Activated T-cell treated with anti-CD3 and anti-CD28 coated beads for 48 hours (primary cell): ENCODE measurements at places on chromosomes 7 and 10.
A peak's percentile ranks its signal among the peaks of the same experiment; 100 is the strongest.

DNA sequence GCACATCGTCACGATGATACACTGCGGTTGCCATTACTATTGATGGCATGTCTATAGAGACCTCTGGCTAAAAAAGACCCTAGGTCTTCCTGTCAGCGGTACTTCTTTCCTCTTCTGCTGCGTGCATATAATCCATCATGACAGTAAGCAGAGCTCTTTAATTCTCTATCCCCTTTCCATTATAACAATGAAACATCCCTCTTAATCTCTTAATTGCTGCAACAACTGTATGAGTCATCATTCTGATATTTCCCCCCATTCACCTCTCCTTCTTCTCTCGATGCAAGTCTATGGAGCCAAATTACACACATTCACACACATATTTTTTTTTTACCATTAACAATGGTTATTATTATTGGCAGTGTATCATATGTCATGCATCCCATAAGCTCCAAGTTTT lies 45.2 kb upstream of the AKR1E2 start:
- DNase-seq, result no peak

DNA sequence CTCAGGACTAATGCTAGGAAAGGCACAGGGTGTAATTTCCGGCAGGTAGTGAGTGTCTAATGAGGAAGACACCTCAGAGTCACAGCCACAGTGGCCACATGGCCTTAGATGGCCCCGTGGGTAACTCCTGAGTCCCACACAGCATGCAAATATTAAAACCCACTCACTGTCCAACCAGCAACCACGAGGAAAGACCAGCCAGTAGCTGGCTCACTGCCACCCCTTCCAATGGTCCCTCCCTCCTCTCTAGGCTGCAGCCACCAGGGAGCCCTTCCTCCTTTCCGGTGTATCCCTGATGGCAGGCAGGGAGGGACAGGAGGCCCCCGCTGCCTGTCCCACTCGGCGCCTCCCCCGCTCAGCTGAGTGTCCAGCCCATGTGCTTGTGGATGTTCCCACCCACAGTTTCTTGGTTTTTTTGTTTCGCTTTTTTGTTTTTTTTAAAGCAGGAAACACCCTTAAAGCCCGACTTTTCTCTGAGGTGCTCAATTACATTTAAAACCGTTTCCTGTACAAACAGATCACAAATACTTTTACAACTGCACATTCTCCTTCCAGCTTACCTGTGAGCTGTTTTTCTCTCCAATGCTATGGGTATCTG lies 9.2 kb downstream of the BNIP3 start:
- no peak for DNase-seq

DNA sequence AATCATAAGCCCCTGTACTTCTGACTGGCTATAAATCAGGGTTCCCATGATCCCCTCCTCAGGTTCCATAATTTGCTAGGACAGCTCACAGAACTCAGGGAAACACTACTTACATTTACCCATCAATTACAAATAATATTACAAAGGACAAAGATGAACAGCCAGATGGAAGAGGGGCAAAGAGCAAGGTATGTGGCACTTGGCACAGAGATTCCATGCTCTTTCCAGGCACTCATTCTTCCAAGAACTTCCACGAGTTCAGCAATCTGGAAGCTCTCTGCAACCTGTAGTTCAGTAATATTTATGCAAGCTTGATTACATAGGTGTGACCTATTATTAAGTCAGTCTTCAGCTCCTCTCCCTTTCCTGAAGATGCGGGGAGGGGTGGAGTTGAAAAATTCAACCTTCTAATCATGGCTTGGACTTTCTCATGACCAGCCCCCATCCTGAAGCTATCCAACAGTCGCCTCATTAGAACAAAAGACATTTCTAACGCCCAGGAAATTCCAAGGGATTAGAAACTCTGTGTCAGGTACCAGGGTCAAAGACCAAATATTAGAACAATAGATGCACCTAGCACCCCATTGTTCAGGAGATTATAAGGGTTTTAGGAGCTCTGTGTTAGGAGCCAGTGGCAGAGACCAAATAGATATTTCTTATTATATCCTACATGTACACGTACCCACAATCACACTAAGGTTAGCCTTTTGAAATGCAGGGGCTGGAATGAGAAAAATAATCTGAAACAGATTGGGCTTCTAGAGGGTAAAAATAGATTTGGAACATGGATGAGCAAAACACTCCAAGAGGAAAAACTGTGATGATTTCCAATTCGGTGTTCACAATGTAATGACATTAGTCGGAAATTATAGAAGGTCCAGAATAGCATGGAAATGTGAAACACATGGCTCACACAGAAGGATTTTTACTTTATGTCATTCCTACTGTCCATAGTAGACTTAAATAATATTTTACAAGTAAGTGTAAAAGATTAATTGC lies 7.0 kb downstream of the ANKMY2 start:
- no peak for DNase-seq

- DNase-seq, result no peak
Measured at GRCh38 chr7:97372882-97373281, 255.4 kb downstream of the SDHAF3 start.

GRCh38 chr10:86965986-86966654 lies 2.2 kb upstream of the ADIRF start:
- no peak for DNase-seq

DNA sequence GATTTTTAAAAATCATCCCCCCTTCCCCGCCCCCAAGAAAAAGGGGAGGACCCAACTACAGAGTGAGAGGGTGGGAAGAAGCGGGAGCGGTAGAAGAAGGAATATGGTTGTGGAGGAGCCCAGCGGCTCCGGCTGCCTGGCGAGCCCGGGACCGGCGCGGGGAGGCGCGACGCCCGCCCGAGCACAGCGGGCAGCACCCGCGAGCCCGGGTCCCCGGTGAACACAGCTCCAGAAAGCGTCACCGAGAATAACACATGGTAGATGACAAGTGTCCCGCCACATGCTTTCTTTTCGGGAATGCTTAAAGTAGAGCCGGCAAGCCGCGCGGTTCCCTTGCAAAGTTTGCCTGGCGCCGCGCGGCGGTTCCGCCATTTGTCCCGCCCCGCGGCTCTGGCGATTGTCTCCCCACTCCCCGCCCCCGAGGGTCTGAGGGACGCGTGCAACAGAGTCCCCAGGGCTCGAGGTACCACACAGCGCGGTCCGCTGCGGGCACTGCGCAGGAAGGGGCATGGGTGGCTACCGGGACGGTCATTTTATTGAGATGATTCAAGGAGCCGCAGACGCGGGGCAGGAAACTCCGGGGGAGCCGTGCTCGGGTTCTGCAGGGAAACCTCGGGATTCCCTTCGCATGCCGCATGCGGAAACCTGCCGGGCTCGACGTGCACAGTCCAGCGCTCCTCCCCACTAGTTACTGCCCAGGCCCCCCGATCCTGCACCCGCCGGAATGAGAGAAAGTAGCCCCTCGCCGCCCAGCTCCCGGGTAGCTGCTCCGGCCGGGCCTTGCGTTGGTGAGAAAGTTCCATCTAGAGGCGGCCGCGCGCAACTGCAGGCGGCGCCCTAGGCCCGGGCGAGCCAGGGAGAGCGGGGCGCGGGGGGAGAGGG lies 781 bp upstream of the GRM8 start:
- DNase-seq, result peak; percentile 47

DNA sequence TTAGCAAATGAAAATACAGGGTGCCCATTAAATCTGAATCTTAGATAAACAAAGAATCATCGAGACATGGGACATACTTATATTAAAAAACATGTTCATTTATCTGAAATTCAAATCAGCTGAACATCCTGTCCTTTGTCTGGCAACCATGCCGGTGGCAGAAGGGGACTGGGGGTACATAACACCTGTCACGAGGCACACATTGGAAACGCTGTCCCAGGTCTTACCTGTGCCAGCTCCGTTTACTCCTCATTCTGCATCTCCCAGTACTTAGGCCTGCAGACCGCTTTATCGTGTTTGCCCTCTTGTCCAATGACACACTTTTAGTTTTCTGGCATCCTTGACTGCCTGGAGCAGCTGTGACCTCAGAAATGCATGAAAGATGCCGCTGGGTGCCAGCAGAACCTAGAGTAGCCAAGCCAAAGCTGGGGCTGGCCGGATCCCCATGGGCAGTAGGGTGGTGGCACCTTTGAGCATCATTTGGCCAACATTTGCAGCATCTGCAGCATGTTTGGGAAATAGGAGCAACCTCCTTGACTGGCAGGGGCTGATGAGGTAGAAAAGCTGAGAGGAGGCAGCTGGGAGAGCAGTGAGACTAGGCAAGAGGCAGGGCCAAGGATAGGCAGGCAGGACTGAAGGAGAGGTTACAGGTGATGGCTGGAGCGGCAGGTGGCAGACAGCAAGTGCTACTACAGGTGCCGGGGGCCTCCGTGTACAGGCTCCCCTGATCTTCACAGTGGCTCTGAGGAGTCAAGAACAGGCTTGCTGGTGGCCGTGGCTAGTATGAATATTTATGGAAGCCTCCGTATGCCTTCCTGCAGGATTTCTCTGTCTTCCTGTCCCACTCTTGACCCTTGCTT lies 62.3 kb upstream of the BTBD16 start:
- no peak for DNase-seq

DNA sequence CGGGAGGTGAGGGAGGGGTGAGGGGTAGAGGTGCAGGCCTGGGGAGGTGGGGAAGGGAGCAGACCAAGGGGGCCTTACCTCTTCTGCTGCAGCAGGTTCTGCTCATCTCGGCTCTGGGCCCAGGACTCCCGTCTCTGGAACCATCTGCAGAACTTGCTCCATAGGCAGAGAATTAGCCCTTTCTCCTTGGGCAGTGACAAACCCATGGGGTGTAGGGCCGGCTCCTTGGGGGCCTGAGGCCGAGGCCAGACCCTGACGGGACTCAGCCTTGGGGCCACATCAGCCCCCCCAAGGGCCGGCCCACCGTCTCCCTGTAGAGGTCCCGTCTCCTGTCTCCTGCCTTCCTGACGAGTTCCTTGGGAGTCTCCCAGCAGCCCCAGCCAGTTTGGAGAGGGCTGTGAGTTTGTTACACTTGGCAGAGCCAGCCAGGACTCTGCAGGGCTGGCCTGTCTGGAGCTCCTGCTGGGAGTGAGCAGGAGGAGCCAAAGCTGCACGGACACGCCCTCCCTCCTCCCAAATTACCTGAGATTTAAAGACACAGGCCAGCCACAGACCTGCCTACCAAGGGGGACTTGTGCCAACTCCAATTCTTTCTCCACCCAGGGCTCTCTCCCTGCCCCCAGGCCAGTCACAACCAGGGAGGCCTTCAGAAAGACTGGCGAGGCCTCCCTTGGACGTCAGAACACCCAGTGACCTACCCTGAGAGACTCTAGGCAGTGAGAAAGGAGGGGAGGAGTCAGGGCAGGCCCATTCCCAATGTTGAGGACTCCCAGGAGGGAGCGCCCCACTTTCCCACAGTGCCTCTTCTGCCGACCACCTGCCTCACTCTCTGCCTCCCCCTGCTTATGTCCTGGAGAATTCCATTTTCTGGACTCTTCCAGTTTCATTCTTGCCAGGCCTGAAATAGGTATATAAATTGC lies at the start of gene TRPV6:
TRPV6 (minus strand) TSS at position 435 of the 920 bp plus-strand sequence.
- DNase-seq, result no peak

DNA sequence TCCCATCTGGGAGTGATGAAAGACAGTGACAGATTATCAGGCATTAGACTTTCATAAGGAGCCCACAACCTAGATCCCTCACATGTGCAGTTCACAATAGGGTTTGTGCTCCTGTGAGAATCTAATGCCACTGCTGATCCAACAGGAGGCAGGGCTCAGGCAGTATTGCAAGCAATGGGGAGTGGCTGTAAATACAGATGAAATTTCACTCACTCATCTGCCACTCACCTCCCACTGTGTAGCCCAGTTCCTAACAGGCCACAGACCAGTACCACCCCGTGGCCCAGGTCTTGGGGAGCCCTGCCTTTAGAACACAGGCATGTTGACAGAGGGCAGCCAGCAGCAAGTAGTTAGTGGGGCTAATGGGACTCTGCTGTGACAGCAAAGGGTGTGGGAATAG lies 137.3 kb upstream of the NANOS1 start:
- no peak for DNase-seq

- no peak for DNase-seq
Measured at GRCh38 chr7:151680810-151681209, 161.1 kb upstream of the RHEB start.

- no peak for DNase-seq
Measured at GRCh38 chr7:101531726-101532357, 97.3 kb downstream of the MYL10 start.

DNA sequence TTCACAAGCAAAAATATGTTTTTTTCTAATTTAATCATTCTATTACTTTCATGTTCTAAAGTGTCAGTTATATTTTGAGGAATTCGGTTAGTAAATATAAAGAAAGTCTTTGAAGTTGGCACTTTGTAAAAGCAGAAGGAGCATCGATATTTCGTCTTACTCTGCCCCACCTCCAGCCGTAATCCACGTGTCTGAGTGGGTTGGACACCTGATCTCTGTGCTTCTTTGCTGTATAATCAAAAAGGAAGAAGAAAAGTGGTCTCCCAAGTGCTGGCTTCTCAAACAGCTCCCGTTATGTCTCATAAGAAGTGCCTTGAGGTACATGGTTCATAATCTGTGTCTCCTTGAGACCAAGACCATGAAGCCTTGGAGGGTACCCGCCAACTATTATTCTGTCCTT lies 19.8 kb downstream of the PRKAR2B start:
- DNase-seq, result no peak

DNA sequence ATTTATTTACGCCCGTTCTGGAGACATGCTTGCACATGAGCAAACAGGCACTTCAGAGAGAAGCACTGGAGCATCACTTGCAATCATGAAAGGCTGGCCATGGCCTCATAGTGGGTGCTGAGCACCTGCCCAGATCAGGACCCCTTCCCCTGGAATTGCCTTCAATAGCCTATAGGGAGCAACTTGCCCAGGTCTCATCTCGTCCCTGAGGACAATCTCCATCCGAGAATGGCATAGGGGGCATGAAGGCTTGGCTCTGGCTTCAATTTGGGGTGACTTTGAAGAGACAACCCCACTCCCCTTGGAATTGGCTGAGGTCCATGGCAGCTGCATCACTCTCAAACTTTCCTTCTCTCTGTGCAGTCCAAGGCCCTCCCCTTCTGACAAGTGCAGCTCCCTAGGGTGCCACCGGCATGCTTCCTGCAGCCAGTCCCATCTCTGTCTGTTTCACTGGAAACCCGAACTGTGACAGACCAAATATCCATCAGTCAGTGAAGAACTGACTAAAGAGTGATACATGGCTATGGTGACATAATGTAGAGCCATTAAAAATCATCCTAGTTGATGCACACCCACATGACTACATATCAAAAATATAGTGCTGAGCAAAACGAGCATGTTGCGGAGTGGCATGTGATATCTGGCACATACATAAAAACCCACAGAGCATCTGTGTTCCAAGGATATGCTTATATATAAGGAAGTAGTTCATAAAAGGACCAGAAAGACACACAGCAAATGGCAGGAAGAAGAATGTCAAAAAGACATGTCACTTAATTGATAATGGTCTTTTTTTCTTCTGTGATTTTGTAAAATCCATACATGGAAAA lies 12.4 kb downstream of the GDF2 start:
- DNase-seq, result no peak
